ENCODE measurements at places on chromosomes 5 and 9.

DNA sequence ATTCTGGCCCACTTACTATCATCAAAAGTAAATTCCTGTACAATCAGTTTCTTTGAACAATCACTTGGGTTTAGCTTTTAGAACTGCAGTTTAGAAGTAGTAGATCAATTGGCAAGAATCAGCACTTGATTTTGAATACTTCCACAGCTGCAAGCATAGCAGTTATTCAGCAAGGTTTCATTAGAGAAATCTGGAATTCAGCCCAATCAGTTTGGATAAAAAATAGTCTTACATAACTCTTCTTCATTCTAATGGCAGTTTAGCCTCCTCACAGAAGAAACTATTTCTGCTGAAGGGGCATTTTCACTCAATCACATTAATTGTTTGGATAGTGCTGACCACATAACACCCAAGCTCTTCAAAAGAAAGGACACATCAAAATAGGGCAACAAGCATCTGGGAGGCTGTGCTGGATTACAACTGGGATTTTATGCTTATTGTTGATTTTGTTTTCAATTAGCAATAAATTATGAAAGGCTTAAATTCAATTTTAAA is 336.2 kb upstream of the PDE4D start:
- DNase-seq, result no peak

GRCh38 chr9:113817171-113817570 is 58.9 kb upstream of the ZNF618 start:
- no peak for DNase-seq

DNA sequence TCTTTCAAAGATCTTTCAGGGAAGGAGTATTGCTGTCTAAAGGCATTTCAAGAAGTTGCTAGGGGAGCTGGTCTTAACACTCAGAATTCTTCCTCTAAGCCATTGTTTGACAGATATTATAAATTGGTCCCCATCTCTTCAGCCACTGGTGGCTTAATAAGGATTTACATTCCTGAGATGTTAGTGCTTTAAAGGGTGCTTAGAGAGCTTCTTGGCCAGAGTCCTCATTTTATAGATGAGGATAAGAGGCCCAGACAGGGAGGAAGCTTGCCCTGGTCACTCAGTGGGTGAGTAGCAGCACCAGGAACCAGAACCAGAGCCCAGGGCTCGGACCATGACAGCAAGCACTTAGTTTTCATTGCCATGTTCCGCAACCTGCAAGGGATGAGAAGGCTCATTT is 53.2 kb downstream of the GALNT10 start:
- peak; percentile 36 for DNase-seq

DNA sequence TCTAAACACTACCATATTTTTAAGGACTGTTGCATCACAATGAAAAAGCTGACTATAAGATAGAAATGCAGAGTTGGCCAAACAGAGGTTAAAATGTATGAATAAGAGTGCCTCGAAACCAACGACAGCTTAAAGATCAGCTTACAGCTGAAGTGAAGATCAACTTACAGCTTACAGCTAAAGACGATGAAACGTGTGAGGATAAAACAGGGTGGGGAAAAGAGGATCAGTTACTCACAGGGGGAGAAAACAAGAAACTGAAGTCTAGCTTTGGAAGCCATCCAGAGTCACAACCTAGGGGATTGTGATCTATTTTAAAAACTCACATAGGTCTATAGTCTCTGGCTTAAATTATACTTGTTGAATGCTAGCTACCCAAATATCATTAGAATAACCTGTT is 220.0 kb downstream of the SNCAIP start:
- peak; percentile 42 for DNase-seq

GRCh38 chr5:80078921-80079320 is 43.8 kb downstream of the THBS4 start:
- no peak for DNase-seq

- no peak for DNase-seq
Observed at GRCh38 chr9:97666907-97667686, 30.0 kb downstream of the XPA start.

GRCh38 chr5:72063219-72063819 is 44.0 kb upstream of the MAP1B start:
- no peak for DNase-seq

DNA sequence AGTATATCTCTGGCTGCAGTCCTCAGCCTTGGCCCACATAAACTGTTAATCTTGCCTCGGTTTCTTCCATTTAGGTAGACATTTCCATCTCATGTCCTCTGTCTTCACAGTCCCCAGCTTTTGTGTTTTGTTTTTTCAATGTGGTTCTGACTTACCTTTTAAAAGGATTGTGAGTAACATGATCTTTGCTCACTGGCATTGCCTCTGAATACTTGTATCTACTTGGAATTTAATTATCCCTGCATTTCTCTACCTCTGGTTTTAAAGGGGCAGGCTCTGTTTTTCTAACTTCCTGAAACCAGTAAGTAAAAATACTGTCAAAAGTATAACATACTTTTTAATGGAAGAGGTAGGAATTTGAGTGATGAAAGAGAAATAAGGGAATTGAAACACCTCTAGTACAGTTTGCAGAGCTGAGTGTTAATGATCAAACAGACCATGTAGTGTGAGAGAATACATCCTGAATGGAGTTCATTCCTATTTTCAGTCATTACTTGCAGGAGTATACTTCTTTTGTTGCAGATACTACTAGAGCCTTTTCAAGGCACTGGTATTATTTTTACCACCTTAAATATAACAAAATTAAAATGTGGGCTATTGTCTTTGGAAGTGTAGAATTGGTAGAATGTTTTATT is 62.6 kb downstream of the MTREX start:
- no peak for DNase-seq

DNA sequence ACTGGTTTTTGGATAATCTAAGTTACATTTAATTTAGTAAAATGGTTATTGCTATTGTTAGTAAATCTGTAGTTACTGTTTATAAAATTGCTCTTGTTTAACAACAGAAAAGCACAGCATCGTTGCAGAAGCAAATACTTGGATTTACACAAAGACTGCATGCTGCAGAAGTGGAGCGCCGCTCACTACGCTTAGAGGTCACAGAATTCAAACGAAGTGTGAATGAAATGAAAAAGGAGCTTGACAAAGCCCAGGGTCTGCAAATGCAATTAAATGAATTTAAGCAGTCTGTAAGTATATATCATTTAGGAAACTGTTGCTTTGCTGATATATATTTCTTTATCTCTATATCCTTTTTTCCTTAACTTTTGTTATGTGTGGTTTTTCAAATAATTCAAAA is 226.0 kb downstream of the CCDC171 start:
- no peak for DNase-seq

DNA sequence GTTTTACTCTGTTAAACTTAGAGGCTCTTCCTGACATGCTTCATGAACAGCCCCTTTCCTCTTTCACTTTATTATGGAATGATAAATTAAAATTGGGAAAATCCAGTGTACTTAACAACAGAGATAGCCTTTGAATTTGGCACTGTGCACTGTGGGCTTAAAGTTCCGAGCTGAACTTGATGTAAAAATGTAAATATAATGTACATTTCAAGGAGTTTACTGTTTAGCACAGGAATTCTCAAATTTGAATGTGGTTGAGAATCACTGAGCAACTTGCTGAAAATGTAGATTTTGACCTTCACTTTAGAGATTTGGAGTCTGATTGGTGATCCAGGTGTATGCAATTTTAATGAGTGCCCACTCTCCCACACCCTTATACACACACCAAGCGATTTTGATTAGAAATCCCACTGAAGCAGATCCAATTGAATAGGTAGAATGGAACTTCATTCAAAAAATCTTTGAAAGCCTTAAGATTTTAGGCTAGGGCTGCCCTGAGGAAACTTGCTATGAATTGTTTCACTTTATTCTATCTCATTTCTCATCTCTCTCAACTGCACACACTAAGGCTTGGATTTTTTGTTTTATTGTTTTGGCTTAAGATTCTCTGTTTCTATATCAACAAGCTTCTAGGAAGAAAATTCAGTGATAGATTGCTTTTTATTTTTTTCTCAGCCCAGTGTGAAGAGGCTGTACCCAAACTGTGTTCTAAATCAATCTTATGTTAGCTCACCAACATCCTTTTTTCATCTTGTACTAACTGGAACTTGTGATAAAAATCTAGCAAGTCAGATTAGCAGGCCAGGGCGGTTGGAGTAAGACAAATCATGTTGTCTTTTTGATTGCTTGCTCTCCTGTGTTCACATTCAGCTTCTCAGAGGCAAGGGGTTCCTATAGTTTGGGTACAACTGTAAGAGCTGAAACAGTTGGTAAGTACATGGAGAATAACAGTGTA is 22.9 kb downstream of the NUDT12 start:
- DNase-seq, result no peak

- no peak for DNase-seq
Observed at GRCh38 chr9:91253488-91253887, 108.2 kb downstream of the AUH start.

- DNase-seq, result no peak
Observed at GRCh38 chr9:89881431-89881830, 276.6 kb downstream of the GADD45G start.

DNA sequence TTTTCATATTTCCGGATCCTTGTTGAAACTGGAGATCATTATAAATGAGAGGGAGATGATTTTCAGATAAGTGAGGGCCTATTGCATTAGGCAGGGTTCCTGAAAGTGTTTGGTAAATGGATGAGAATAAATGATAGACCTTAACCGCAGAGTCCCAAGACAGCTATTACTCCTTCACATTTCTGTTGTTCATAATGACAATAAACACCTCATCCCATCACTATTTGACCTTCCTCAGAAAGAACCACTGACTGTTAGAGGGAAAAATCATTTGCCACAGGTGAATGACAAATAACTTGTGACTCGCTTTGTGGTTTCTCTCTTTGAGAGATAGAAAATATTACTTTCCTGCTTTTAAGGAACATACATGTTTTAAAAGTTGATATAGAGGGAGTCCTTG is 47.3 kb upstream of the TRMT10B start:
- DNase-seq, result no peak

DNA sequence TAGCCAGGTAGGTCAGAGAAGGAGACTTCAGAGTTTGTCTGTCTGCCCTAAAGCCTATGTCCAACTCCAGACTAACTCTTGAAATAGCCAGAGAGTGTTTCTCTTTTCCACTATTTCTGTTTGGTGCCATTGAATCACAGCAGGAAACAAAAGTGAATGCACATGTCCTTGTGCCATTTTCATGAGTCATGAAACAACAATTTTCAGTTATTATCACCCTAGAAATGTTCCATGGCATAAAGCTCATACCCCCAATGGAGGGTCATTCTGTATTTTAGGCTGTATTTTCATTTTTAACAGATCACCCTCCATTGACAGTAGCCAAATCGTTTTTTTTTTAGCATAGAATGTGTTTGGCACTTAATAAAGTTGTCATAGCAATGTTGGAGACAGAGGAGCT is 124.7 kb downstream of the PAPPA start:
- DNase-seq, result no peak

GRCh38 chr5:102545175-102545574 is 46.4 kb upstream of the SLCO6A1 start:
- no peak for DNase-seq

DNA sequence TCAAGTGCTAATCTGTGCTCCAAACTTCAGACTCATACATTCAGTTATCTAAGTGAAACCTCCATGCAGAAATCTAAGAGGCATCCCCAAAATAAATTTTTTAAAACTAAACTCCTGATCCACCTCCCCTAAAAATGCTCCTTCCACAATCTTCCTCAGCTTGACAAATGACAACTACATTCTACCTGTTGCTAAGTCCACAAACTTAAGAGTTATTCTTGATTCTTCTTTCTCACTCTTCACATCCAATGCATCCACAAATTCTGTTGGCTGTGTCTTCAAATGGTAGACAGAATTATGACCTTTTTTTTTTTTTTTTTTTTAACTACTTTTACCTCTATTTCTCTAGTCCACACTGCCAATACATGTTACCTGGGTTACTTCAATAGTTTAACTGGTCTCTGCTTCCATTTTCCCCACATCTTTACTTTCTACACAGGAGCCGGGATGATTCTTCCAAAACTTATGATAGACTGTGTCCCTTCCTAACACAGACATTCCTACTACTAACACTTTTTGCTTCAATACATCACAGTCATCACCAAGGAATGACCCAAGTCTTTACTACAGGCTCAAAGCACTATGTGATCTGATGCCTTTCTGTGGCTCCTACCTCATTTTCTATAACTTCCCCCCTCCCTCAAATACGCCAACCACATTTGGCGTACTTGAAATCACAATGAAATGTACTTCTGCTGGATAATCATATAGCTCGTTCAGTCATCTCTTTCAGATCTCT is 143.6 kb downstream of the PDE4D start:
- no peak for DNase-seq

- no peak for DNase-seq
Observed at GRCh38 chr5:39186289-39186688, 33.1 kb downstream of the FYB1 start.

DNA sequence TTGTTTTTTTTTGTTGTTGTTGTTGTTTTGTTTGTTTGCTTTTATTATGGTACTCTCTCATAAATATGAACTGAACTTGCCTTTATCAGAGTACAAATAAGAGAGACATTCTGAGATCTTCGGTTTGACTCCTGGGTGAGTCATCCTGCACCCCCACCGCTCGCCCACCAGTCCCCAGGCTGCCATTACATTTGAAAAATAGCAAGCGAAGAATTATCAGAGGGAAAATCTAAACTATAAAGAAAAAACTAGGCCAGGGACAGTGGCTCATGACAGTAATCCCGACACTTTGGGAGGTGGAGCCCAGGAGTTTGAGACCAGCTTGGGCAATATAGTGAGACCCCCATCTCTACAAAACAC is 122.1 kb upstream of the MAP3K1 start:
- no peak for DNase-seq

DNA sequence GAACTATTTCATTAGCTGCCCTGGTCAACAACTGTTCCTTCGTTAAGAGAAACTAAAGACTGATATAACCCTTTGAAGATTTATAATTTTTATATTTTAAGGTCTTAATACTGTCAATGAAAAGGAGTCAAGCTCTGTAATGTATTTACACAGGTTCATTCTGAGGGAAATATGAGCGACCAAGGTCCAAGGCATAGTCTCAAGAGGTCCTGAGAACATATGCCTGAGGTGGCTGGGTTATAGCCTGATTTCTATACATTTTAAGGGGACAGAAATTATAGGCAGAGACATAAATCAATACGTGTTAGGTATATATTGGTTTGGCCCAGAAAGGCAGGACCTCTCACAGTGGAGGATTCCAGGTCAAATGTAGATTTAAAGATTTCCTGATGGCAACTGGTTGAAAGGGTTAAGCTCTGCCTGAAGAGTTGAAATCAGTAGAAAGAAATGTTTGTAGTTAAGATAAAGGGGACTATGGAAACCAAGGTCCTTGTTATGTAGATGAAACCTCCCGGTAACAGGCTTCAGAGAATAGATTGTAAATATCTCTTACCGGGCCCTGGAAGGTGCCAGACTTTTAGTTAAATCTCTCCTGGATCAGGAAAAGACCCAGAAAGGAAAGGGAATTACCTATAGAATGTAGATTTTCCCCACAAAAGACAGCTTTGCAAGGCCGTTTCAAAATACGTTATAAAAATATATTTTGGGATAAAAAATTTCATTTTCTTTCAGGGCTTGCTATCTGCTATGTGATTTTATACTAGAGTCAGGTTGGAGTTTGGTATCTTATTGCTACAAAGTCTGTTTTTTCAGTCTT is 107.3 kb upstream of the PRLR start:
- no peak for DNase-seq

DNA sequence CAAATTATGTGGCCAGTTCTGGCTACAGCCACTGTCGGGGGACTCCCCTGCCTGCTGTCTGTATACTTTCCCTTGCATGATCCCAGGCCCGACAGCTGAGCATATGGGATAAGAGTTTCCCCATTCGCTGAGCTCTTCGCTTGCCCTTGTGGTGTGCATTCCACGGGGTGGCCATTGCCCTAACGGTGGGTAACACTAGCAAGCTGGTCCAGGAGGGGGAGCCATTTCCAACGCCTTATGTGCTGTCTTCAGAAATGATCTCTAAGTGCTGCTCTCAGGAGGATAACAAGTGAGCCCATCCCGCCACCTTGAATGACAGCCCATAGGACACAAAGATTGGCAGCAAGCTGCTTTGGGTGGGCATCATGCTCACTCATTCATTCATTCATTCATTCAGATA is 190.9 kb downstream of the FSTL4 start:
- DNase-seq, result peak; percentile 25
